ENCODE measurements at places on chromosomes 3 and 15. TPM values are rescaled to one million over a fixed set of nuclear protein-coding genes. Genes with fewer than 3 reads are reported as not detected.

SNX22 gene
- 0.14 TPM for total RNA-seq

RBP2 gene
- not detected for total RNA-seq

RPL22L1 gene
- total RNA-seq = 159 TPM

LRRC31 gene
- total RNA-seq = not detected

SENP8 gene
- total RNA-seq = 1.4 TPM

ANKDD1A gene
- total RNA-seq = 2.6 TPM

ZNF662 gene
- 0.83 TPM for total RNA-seq

TMEM212 gene
- total RNA-seq = not detected

CD276 gene
- 85.6 TPM for total RNA-seq

PPIP5K1 gene
- total RNA-seq = 43.4 TPM

FOXP1 gene
- total RNA-seq = 107 TPM

DOCK3 gene
- total RNA-seq = 0.16 TPM

APOD gene
- total RNA-seq = 1.8 TPM

FANCD2OS gene
- total RNA-seq = not detected

NLGN1 gene
- 16.3 TPM for total RNA-seq

CKMT1B gene
- not detected for total RNA-seq

DAZL gene
- total RNA-seq = not detected

RFT1 gene
- total RNA-seq = 29.8 TPM

KATNBL1 gene
- total RNA-seq = 57.9 TPM

DNA sequence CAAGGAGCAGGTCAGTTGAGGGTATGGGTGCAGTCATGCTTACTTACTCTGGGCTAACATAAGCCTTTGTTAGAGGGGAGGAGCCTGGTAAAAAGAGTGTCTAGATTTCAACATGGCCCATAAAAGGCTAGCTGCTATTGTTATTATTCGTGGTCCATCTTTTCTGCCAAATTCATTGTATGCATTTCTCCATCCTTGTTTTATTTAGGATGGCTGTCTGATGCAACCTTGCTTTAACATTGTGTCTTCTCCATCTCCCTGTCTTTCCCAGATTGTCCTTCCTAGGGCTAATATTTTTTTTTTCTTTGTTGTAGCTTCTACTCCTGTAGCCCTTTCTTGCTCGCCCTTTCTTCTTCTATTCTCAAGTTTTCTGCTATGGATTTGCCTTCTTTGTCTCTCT, 12.6 kb downstream of the RBMS3 start:
- no peak for DNase-seq

DNA sequence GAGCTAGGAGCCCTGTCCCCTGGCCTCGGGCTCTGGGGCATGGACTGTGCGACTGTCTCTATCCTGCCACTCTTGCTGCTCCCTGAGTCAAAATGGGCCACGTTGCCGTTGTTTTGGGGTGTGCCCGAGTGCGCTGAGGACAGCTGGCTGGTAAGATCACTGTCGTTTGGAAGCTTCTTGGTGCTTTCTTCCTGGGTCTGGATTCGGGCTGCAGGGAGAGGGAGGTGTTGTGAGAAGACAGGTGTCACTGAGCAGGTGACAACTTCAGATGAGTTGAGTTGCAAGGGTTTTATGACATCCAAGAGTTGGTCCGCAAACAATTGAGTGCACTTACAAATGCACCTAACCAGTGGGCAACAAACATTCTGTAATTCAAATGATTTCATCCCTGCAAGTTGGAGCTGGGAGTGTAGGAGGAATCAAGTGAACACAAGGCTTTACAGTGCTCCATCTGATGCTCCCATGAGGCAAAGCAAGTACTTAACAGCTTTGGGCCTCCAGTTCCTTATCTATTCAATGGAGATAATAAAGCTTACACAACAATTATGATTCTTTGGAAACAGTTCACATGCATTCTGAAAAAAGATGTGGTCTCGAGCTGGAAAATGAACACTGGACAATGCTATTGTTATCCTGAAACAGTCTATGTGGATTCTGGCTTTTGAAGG, 11.0 kb upstream of the STARD5 start:
- DNase-seq = no peak

DNA sequence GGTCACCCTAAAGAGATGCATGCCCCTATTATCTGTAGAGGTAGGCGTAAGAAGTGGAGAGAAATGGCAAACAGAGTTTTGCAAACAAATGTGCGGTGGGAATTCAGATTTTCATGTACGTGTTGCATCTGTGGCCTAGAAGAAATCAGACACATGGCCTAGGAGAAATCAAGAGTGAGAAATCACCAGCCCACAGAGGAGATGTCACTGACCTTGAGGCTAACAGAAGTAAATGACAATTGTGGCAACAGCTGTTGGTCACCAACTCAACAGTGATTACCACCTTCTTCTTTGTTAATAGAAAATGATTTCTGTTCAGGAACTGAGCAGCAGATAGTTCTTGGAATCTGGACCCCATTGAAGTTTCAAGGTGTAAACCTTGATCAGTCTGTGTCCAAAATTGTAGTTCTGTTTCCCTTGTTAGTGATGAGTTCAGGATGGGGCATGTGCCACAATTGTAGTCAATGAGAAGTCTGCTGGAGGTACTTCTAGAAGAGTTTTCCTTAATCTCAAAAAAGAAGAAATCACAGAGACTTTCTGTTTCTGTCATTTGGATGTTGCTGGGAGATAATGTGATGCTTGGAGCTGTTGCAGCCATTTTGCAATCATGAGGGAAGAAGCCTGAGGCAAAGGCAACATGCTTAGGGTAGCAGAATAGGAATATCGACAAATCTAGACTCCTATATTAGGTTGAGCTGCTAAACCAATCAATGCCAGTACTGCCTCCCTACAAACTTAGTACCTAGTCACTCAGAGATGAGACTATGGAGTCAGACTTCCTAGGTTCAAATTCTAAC, 34.3 kb upstream of the RFTN1 start:
- DNase-seq = no peak

GRCh38 chr3:58074116-58074715, 66.0 kb downstream of the FLNB start:
- no peak for DNase-seq

- peak; percentile 85 for DNase-seq
Measured at GRCh38 chr3:194269610-194270145, 81.5 kb downstream of the CPN2 start.

DNA sequence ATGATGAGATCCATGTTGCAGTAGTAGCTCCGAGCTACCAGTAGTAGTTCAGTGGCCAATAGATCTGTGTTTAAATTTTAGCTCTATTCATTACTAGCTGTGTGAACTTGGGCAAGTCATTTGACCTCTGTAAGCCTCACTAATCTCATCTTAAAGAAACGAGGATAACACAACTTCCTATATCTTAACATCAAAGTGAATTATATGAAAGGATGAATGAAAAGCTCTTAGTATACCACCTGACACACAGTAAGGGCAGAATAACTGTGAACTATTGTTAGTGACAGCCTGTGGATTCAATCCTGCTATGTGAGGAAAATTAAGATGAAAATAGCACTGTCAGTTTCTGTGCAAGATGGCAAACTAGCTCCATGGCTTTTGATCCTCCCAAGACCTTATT, 114.5 kb upstream of the PHLDB2 start:
- no peak for DNase-seq

- DNase-seq = no peak
Measured at GRCh38 chr3:31392568-31392967, 140.2 kb upstream of the STT3B start.

DNA sequence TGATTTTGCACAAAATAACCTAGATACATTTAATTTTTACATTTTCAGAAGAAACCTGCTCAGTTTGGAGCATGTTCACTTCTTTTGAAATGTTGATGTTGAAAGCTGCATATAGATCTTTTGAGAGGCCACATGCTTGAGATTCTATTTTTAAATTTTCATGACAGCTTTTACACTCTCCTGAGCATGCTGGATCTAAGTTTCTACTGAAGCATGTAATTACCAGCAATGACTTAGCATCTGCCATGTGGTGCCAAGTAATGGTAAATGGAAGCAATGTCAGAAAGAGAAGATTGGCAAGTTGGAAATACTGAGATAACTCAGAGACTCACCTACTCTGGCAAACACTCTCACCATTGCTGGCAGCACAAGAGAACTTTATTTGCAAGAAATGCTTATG, 310.6 kb downstream of the NSUN3 start:
- DNase-seq = no peak

DNA sequence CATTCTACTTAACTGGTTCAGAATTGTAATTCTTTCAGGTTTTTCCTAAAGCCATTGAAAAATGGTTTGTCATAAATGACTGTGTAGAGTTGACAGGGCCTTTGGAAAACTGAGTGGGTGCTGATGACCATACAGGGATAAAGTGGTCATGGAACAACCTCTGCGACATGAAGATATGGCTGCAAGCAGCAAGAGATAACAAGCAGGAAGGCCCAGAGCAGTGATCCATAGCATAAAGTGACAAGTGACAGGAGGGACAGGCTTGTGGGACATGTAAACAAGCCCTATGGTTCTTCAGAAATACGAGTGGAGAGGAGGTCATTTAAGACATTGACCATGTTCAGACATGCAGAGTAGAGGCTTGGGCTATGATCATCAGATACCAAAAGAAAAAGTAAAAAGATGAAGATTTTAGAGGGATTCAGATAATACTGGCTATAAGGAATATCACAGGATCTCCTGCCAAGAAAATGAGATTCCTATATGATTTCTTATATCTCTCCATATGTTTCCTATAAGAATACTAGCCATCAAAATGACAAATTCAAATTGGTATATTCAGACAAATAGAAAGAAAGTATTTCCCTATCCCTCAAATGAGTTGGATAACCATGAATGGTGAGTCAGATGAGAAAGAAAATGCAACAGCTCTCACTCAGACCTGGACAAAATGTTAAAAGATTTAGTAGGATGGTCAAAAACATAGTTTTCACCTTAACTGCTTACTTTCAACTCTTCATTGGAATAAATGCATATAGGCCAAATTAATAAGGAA, 827.6 kb upstream of the CFAP20DC start:
- no peak for DNase-seq

DNA sequence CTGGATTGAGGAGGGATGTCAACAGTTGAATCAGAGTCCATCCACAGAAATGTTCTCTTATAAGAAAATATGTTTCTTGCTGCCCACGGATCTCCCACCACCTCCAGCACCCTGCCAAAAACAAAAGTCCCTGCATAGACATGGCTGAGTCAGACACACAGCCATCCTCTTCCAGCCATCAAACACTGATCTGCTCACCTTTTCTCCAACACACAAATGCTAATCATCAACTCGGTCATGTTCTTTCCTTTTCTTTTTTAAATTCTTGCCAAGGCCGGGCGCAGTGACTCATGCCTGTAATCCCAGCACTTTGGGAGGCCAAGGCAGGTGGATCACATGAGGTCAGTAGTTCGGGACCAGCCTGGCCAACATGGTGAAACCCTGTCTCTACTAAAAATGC, 110.7 kb upstream of the IL12A start:
- no peak for DNase-seq

DNA sequence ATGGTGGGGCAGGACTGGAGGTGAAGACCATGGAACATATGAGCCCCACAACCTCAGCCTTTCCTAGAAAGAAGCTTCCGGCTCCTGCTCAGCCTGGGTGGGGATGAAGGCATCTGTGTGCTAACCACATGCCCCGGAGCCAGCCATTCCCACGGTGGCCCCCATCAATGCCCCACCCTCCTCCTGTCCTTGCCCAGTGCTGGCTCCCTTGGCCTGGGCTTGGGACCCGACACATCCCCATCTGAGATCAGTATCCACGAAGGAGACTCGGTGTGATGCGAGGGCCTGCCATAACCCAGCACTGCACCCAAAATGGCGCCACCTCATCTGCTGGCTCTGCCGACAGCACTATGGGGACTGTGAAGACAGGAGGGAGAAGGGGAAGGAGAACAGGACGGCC, 16.5 kb upstream of the PLXND1 start:
- DNase-seq = peak; percentile 29

GRCh38 chr3:98326105-98326893, 27.4 kb upstream of the OR5K4 start:
- DNase-seq = peak; percentile 43

- peak; percentile 76 for DNase-seq
Measured at GRCh38 chr15:42364529-42364928, 5.2 kb downstream of the CAPN3 start.

- DNase-seq = peak; percentile 85
Measured at GRCh38 chr3:129314386-129315222, 35.9 kb downstream of the HMCES start.

GRCh38 chr3:110806924-110807323, 264.7 kb upstream of the NECTIN3 start:
- peak; percentile 16 for DNase-seq

DNA sequence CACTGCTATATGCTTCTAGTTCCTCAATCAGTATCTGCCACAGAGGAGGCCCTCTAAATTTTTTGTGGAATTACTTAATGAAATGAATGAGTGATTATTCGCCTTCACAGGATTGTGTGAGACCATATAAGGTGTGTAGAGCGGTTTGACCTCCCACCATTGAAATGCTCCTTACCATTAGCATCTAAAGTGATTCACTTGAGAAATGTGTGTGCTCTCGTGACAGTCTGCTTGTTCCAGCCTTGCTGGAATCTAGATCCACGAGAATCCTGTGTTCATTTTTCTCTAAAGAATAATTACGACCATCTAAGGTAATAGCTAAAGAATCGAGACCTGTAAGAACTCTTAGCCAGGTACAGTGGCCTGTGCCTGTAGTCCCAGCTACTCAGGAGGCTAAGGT, 126.9 kb downstream of the FNDC3B start:
- no peak for DNase-seq

DNA sequence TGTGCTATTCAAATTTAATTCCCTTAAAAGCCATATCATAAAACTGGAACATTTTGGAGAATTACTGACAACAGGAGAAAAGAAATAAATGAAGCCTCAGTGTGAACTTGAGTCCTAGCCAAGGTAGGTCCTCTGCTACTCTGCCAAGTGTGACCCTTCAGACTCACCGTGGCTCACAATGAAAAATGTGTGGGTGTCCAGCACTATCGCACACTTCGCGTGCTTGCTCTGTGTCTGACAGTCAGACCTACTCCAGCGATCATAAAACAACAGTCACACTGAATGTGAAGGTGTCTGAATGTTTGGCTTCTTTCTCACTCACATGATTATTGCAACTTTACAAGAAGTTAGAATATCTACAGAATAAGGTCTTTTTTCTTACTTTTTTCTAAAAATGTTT, 65.8 kb upstream of the TRA2B start:
- DNase-seq = no peak

DNA sequence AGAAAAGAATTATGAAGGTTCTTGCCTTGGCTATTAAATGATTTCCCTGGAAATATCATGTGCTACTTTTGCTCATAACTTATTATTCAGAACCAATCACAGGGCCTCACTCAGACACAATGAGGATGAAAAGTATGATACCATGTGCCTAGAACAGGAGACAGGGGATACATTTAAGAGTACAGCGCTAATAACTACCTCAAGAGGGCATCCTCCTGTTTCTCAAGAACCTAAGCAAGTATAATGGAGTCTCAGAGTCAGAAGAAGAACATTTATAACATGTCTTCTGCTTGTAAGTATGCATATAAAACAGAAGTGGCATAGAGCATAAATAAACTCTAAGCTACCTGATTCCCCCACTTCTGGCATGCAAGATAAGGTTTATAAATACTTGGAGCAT, 125.4 kb upstream of the MME start:
- peak; percentile 53 for DNase-seq

GRCh38 chr3:181921220-181921619, 209.5 kb downstream of the SOX2 start:
- no peak for DNase-seq

- no peak for DNase-seq
Measured at GRCh38 chr3:14518893-14519292, 21.2 kb downstream of the GRIP2 start.

- DNase-seq = no peak
Measured at GRCh38 chr3:27253391-27253790, 115.8 kb downstream of the NEK10 start.
